ENCODE measurements at places on chromosomes 7 and 10.

- no peak overlapping the region for H3K4me3 ChIP-seq
- H3K4me1 ChIP-seq = peaks cover 22% of the 10 kb centered on the region
- H3K36me3 ChIP-seq = no peaks in the 10 kb centered on the region
- no peak overlapping the region for H3K27ac ChIP-seq
- peaks cover 2% of the 10 kb centered on the region for H3K27me3 ChIP-seq
- DNase-seq = no peak
Measured at GRCh38 chr10:78971094-78971682, 97.6 kb upstream of the ZMIZ1 start.

DNA sequence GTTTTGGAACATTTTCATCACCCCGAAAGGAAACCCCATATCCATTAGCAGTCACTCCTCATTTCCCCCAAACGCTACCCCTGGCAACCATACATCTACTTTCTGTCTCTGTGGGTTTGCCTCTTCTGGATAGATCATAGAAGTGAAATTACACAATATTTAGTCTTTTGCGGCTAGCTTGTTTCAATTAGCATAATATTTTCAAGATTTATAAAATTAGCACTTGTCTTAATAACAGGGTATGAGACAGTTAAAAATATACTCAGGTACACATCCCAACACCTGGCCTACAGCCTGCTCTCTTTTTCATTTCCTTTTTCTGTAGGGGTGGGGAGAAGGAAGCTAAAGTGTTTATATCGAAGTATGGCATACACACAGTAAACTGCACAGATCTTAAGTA, 81.4 kb upstream of the LRGUK start:
- no peaks in the 10 kb centered on the region for H3K27me3 ChIP-seq
- no peaks in the 10 kb centered on the region for H3K4me1 ChIP-seq
- H3K36me3 ChIP-seq = no peaks in the 10 kb centered on the region
- DNase-seq = no peak
- no peak overlapping the region for H3K27ac ChIP-seq
- H3K4me3 ChIP-seq = no peak overlapping the region

DNA sequence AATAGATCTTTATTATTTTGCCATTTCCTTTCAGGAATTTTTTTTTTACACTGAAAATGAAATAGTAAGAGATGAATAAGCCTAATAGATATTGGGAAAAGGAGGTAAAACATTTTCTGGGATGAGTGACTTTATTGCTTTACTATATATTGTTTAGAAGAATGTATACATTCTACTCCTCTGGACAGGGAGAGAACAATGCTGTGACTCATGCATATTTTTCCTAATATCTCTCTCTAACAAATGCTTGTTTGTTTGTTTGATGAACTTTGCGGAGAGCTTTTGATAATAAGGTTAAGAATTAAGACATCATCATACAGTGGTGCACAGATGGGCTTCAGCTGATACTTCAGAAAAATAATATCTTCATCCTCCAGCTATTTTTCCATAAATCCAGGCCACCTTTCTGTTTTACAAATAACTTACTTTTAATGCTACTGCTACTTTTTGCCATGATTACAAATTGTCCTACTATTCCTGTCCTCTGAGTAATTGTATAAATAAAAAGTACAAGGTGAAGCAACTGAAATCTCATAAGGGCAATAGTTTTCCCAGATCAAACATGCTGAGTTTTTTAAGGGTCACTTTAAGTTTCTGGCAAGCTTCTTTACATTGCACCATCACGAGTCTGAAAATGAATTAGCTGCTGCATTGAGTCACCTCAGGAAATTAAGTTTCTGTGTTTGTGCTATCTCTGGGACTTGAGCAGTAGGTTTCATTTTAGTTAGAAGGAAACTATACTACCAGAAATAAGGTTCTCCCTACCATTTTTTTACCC, 207.3 kb upstream of the POT1 start:
- no peak overlapping the region for H3K27ac ChIP-seq
- H3K4me3 ChIP-seq = no peak overlapping the region
- H3K4me1 ChIP-seq = no peaks in the 10 kb centered on the region
- DNase-seq = no peak
- no peaks in the 10 kb centered on the region for H3K27me3 ChIP-seq

- no peak overlapping the region for H3K4me3 ChIP-seq
- DNase-seq = no peak
- no peaks in the 10 kb centered on the region for H3K4me1 ChIP-seq
- no peaks in the 10 kb centered on the region for H3K36me3 ChIP-seq
- H3K27me3 ChIP-seq = no peaks in the 10 kb centered on the region
- no peak overlapping the region for H3K27ac ChIP-seq
Measured at GRCh38 chr7:134787064-134787463, 7.6 kb downstream of the CALD1 start.

DNA sequence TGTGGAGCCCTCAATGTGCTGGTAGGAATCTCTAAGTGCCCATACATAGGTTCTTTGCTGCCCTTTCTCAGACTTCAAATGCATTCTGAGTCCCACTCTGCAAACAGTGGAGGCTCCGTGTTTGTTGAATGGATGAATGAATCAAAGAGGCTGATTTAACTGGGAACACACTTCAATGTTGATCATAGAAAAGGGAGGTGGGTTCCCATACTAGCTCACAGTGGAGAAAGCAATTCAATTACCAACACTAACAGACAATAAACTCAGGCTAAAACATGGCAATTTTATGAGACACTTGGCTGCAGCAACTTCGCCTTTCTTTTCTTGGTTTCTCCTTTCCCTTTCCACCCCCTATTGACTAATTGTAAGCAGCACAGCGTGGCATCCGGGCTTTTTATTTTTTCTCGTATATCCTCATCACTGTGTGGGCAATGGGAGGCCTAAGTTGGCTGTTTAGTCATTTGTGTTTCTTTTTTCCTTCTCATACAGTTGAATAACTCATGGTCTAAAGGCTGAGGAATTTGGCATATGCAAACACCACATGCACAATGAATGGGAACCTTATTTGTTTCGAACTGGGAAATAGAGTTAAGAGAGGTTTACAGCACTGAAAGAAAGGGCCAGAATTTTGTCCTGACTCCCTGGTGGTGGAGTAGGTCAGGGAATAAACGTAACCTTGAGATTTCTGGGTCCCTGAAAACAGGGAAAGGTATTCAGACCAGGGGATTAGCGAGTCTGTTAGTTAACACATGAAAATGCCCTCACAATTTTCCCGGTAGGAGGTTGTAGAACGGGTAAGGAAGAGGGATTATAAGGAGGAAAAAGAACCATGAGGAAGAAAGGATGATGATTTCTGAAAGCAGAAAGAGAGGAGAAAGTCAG, 858.5 kb downstream of the KCNMA1 start:
- H3K36me3 ChIP-seq = no peaks in the 10 kb centered on the region
- no peak overlapping the region for H3K27ac ChIP-seq
- H3K27me3 ChIP-seq = no peaks in the 10 kb centered on the region
- DNase-seq = no peak
- no peaks in the 10 kb centered on the region for H3K4me1 ChIP-seq

DNA sequence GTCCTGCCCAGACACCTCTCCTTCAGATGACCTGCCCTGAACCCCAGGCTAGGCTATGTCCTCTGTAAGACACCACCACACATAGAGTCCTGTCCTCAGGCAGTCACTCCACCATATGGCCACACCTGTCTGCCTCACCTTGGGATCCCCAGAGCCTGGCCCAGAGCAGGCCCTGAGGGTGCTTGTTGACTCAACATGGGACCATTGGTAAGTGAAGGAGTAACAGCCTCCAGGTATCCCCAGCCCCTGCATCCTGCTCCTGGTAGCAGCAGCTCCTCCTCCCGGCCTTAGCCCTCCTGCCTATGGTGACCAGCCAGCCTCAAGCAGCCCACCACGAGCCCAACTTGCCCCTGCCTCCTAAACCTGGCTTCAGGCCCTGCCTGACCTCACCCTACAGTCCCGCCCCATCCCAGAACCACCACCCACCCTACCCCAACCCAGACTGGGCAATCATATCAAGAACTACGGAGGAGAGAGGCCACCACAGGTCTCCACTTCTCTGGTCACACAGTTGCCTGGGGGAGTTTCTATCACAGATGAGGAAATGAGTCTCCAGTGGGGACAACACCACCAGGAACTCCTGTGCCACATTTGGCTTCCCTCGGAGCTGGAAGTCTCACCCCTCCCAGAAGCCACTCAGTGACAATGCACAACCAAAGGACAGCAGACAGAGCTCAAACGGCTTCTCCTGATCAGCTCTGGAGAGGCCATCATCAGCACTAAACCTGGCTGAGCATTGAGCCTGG, 136.6 kb downstream of the GRID1 start:
- no peak for DNase-seq
- H3K36me3 ChIP-seq = no peaks in the 10 kb centered on the region
- no peak overlapping the region for H3K4me3 ChIP-seq
- no peak overlapping the region for H3K27ac ChIP-seq
- H3K4me1 ChIP-seq = peaks cover 7% of the 10 kb centered on the region
- no peaks in the 10 kb centered on the region for H3K27me3 ChIP-seq

- no peak overlapping the region for H3K4me3 ChIP-seq
- DNase-seq = no peak
- H3K27me3 ChIP-seq = no peaks in the 10 kb centered on the region
- H3K36me3 ChIP-seq = peaks cover 42% of the 10 kb centered on the region
- H3K4me1 ChIP-seq = peaks cover 14% of the 10 kb centered on the region
- no peak overlapping the region for H3K27ac ChIP-seq
Measured at GRCh38 chr7:150329331-150330120, 6.2 kb upstream of the ACTR3C start.

DNA sequence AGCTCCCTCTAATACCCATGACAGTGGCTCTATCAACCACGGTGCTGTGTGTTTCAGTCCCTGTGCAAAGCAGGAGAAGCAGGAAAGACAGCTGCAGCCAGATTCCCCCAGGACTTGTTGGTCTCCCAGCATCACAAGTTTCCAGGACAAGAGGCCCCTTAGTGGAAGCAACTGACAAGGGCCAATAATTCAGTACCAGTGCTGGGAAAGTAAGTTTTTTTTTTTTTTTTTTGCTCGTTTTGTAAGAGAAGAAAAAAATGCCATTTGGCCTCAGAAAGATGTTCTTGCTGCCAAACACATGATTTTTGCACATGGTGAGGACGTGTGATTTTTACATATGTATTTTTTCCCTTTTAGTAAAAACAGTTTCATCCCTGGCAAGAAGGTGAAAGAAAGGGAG, 284.2 kb upstream of the ZMIZ1 start:
- H3K27ac ChIP-seq = no peak overlapping the region
- H3K36me3 ChIP-seq = no peaks in the 10 kb centered on the region
- no peak overlapping the region for H3K4me3 ChIP-seq
- no peak for DNase-seq
- peaks cover 6% of the 10 kb centered on the region for H3K27me3 ChIP-seq
- H3K4me1 ChIP-seq = no peaks in the 10 kb centered on the region

GRCh38 chr7:128530855-128531104, 54.2 kb downstream of the METTL2B start:
- H3K27ac ChIP-seq = no peak overlapping the region
- DNase-seq = no peak
- H3K4me3 ChIP-seq = peak overlapping the region; percentile 26
- H3K4me1 ChIP-seq = peaks cover 25% of the 10 kb centered on the region

DNA sequence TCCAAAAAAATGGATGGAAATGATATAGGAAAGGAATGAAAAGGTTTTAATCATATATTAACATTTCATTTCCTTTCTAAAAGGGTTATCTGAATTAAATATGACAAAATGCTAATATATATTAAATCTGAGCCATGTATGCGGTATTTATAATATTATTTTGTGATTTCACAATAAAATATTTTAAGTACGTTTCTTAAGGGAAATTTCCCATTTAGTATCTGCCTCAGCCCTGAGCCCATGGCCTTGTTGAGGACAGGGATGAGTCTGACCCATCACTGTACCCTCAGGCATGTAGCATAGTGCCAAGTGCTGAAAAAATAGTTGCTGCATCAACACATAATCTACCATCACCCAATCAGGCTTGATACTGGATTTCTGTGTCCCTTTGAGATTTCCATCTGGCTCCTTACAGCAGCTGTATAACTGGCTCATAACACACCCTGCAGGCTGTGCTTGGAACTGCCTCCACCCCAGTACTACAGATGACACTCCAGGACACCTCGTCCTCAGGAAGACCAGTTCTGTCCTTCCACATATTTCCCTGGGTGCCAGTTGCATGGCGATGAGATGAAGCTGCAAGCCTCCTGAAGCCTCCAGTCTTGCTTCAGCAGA, 59.4 kb upstream of the ASAH2 start:
- H3K27ac ChIP-seq = no peak overlapping the region
- H3K27me3 ChIP-seq = no peaks in the 10 kb centered on the region
- peaks cover 30% of the 10 kb centered on the region for H3K36me3 ChIP-seq
- no peak overlapping the region for H3K4me3 ChIP-seq

GRCh38 chr7:43454936-43455518, 127.9 kb upstream of the STK17A start:
- no peak for DNase-seq
- peaks cover 12% of the 10 kb centered on the region for H3K27me3 ChIP-seq
- H3K36me3 ChIP-seq = no peaks in the 10 kb centered on the region

DNA sequence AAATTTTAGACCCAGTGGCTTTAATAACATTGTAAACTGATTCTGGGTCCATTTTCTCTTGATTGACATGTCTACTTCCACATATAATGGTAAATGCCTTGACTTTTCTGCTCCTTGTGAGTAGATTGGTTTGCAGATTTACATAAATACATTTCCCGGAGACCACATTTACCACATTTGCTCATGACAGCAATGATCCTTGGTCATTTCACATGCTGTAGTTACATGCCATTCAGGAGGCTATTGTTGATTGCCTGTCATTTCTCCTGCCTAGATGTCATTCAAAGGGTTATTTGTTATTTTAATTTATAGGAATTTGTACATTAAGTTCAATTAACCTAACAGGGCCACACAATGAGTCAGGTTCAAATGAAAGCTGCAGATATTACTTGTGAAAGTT, 280.5 kb downstream of the CNTNAP2 start:
- H3K4me1 ChIP-seq = no peaks in the 10 kb centered on the region
- no peak overlapping the region for H3K27ac ChIP-seq
- no peaks in the 10 kb centered on the region for H3K36me3 ChIP-seq
- no peak for DNase-seq
- H3K4me3 ChIP-seq = no peak overlapping the region

- H3K27ac ChIP-seq = no peak overlapping the region
- H3K36me3 ChIP-seq = peaks cover 10% of the 10 kb centered on the region
- H3K4me3 ChIP-seq = peak overlapping the region; percentile 64
Measured at GRCh38 chr7:156616269-156617202, 24.0 kb upstream of the RNF32 start.

DNA sequence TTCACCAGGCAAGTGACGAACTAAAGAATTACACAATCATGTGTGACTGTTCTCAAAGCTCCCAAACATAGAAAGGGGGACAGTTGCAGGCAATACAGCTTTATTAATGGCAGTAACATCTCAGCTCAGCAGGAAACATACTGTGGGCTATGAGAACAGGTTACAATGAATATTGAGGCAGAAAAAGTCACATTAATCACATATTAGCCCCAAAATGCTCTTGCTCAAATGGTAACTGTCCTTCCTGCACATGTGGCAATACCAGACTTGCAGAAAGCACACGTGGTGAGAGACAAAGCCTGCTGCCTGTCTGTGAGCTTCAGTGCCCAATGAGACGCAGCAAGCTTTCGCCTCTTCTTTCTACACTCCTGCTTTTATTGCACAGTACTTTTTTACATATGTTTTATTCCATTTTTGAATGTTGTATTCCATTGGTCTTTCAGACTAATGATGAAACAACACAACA, 104.9 kb upstream of the ACBD5 start:
- H3K4me1 ChIP-seq = peaks cover 21% of the 10 kb centered on the region
- H3K4me3 ChIP-seq = peak overlapping the region; percentile 15
- no peaks in the 10 kb centered on the region for H3K36me3 ChIP-seq
- DNase-seq = no peak
- H3K27me3 ChIP-seq = peaks cover 7% of the 10 kb centered on the region

GRCh38 chr10:116690356-116691322, 51.7 kb downstream of the HSPA12A start:
- H3K4me3 ChIP-seq = no peak overlapping the region
- no peaks in the 10 kb centered on the region for H3K36me3 ChIP-seq
- no peaks in the 10 kb centered on the region for H3K4me1 ChIP-seq
- peaks cover 6% of the 10 kb centered on the region for H3K27me3 ChIP-seq

GRCh38 chr7:30238721-30239441, 45.5 kb upstream of the ZNRF2 start:
- H3K36me3 ChIP-seq = no peaks in the 10 kb centered on the region
- peaks cover 8% of the 10 kb centered on the region for H3K27me3 ChIP-seq
- H3K4me1 ChIP-seq = no peaks in the 10 kb centered on the region
- no peak overlapping the region for H3K4me3 ChIP-seq

Measured in activated CD4-positive, alpha-beta T cell treated with anti-CD3 and anti-CD28 coated beads, Interleukin-2, amount 10 ng/mL, durations not matched to agents 24 days and 14 days (primary cell).